Activated naive CD4-positive, alpha-beta T cell (primary cell): ENCODE measurements at places on chromosomes 3 and 15.

GRCh38 chr3:183252118-183252782, 803 bp upstream of the B3GNT5 start:
- DNase-seq = no peak

DNA sequence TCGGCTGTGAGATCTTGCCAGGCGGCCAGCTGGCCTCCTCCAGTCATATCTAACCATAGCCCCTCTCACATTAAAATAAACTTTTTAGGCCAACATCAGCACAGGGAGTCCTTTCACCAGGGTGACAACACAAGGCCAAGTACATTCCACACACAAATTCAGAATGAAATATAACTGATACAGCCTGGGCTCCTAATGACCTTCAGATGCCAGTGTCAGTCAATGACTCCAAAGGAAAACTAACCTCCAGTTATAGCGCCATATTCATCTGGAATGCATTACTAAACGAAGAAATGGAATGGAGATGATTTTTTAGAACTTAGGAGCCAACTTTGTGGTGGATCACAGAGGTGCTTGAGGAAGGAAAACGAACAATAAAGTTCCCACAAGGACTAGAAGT, 205.4 kb downstream of the GREM1 start:
- no peak for DNase-seq

DNA sequence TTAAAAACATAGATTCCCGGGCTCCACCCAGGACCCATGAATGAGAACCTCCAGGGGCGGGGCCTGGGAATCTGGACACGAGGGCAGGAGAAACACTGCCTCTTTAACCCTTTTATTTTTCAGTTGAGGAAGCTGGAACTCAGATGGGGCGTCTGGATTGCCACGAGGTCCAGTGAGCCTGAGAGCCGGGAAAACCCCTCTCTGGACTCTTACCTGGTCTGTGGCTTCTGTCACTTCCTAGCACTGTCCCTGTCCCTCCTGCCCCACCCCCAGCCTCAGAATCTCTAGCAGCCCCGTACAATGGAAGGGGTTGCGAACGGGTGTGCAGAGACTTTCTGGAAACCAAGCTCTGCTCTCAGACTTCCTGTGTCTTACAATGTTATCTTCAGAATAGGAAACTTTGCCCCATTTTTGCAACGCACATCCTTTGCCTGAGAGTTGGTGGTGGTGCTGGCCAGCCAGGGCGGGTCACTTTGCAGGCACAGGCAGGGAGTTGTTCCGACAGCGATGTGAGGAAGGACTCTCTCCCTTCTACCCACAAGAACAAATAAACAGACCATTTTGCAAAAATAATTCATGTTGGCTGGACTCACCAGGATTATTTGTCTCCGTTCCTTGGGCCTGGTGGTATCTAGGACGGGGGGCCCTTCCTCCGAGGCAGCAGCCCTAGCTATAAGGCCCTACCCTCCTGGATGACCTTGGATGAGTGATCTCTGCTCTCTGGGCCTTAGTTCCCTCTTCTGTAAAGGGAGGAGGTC, 59.1 kb downstream of the SMAD6 start:
- DNase-seq = no peak

- no peak for DNase-seq
Observed at GRCh38 chr3:31277582-31277981, 255.1 kb upstream of the STT3B start.

- no peak for DNase-seq
Observed at GRCh38 chr3:90035643-90036042, 928.2 kb downstream of the EPHA3 start.

- DNase-seq = no peak
Observed at GRCh38 chr3:134464064-134464688, 21.6 kb downstream of the ANAPC13 start.

DNA sequence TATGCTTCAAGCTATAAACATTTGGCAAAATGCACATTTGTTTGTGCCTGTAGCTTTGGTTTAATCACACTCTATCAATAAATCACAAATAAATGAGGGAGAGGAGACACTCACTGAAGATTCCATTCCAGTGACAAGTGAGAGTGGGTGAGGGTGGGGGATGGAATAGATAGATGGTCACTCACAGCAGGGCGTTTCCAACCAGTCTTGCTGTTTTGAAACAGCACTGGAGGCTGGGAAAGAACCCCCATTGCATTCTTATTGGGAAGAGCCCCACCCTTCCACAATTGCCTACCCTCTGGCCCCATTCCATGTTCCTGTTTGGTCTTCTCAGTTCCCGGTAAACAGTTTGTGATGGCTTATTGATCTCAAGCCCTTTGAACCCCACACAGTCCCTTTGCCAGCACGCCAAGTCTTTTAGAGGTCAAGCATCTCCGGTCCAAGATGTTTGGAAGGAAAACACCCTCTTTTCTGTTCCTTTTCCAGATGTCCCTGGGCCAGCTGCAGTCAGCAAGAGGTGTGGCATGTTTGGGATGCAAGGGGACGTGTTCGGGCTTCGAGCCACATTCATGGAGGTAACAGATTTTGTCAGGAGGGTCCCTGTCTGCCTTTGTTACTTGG, 30.7 kb downstream of the LMCD1 start:
- DNase-seq = no peak

- no peak for DNase-seq
Observed at GRCh38 chr15:56929933-56930332, 11.5 kb downstream of the TCF12 start.

- no peak for DNase-seq
Observed at GRCh38 chr3:131540143-131540542, 37.4 kb upstream of the MRPL3 start.

- DNase-seq = no peak
Observed at GRCh38 chr3:170387950-170388349, 30.4 kb downstream of the SKIL start.

DNA sequence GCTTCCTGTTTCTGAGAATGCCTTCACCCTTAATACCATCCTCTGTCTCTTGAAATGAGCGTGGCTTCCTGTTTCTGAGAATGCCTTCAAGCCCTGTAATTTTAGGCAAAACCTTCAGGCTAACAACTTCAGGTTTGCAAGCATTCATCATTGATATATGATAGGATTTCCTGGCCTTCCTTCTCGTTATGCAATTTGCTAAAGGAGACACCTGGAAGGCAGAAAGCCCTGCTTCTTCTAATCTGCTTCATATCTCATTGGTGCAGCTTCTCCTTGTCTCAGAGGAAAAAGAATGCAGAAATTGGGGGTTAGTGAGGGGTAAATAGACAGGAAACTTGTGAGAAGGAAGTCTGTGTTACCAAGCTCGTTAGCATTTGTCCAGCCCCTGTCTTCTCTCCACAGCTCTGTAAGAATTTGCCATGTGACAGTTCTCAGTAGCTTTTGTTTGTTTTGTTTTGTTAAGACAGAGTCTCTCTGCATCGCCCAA, 7.3 kb downstream of the ARL6IP5 start:
- DNase-seq = no peak

GRCh38 chr3:169907476-169907875, 3.9 kb upstream of the SAMD7 start:
- DNase-seq = no peak

GRCh38 chr15:54987881-54988280, 208.9 kb downstream of the RSL24D1 start:
- DNase-seq = no peak

- DNase-seq = no peak
Observed at GRCh38 chr15:80923668-80924067, 66.0 kb downstream of the MESD start.

DNA sequence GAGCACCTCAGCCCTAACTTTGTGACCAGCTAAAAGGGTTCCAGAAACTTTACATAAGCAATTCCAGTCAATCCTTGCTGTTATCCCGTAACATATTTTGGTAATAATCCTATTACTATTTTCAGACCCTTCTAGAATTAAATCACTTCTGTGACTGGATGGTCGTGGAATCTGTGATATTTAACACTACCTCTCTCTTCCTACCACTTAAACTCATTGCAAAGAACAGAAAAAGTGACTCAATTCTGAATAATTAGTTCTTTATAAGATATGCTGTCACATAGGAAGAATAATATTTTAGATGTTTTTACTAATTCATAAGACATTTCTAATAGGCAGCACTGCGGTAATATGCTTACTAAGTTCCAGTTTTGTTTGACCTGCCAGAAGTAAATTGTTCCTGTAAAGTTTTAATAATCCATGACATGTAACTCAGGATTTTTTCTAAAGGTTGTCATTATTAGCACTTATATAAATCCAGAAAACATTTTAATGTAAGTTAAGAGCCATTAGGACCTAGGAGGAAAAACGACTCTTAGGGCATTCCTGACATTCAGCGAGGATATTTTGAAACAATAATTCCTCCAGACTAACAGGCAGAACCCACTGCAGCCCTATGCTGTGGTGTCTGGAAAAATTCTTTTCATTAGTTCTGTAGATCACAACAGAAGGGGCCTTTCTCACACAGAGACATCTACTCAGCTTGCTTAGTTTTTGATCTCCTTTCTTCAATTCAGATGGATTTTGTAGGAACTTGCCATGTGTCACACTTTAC, 113.3 kb upstream of the MBNL1 start:
- no peak for DNase-seq

- DNase-seq = no peak
Observed at GRCh38 chr15:90599116-90599515, 69.4 kb downstream of the CRTC3 start.

DNA sequence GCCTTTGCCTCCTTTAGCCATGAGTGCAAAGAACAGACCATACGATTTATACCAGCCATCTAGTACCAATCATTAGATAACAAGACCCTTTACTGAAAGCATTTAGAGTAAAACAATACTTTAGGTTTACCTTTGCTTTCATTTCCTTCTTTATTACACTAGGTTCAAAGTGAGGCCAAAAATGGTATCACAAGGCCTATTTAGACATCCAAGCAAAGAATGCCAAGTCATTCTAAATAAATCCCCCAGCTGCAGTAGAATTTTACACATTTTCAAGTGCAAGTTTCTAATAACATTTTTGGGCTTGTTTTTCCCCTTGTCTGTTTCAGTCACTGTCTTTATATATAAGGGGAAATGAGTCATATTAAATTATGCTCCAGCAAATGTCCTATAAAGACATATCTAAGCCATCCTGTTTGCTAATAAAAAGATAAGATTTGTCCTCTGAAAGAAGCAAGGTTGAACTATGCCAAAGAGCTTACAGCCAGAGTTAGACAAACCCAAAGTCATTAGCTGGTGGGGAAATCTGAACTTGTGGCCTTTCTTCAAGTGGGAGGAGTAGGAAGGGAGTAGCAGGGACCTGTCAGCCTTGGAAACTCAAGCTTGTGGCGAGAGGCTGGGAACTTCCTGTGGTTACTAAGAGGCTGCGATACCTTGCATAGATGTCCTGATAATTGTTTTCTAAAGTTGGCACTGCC, 232.7 kb downstream of the MECOM start:
- no peak for DNase-seq

GRCh38 chr3:35262406-35262805, 376.9 kb upstream of the ARPP21 start:
- no peak for DNase-seq

DNA sequence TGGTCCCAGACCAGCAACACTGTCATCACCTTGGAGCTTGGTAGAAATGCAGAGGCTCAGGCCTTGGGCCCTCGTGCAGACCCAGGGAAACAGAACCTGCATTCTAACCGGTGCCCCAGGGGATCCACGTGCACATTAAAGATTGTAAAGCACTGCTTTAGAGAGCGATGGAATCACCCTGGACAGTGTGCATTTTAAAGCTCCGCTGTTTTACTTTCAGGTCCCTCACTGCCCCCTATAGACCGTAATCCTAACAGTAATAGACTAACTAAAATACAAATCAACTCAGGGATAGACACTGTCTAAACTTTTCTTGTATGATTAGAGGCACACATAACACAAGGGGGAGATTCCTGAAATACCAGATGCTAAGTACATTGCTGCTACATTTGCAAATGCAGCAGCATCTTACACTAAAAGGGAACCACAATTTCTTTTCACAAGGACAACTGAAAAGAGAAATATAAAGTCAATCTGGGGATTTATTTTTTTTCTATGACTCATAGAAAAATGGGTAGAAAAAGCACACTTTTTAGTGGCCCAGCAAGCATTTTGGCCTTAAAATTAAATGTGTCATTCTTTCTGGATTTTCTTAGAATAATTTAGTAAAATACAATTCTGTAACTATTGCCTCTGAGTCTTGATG, 10.5 kb upstream of the SH3GL3 start:
- no peak for DNase-seq

DNA sequence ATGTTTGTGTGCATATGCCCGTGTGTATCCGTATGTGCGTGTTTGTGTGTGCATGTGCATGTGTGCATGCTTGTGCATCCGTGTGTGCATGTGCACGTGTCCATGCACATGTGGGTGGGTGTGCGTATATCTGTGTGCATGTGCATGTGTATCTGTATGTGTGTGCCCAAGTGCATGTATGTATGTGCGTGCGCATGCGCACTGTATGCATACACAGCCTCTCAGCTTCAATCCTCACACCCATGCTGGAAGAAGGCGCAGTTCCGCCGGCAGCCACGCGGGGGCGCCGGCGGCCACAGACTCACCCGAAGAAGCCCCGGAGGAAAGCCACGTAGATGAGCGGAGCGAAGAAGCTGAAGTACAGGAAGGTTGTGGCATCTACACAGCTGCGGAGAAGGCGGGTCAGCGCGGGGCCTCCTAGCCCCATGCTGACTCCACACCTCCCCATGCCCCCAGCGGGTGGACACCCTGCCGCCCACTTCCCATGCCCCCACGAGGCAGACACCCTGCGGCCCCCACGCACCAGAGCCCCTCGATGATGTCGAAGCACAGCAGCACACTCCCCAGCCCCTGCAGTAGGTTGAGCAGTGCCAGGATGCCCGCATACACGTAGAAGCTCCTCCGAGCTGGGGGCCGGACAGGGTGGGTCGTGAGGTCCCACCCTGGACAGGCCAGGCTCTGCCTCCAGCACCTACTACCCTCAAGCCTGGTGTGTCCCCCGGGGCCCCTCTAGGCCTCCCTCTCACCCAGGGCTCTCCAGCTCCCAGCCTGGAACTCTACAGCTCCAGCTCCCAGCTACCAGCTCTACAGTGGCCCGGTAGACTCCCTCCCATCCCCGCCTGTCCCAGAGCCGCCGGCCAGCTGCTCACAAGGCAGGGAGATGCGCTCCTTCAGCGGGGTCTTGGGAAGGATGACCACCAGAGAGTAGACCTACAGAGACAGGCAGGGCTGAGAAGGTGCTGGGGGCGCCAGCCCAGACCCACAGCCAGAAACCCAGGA, 15.4 kb downstream of the TPRA1 start:
- DNase-seq = peak; percentile 62

GRCh38 chr3:188319569-188319968, 165.6 kb downstream of the LPP start:
- DNase-seq = no peak
